Activated naive CD4-positive, alpha-beta T cell treated with anti-CD3 and anti-CD28 coated beads for 36 hours (primary cell): ENCODE measurements at places on chromosomes 3 and 15.

- no peak for DNase-seq
Measured at GRCh38 chr3:33658621-33658990, 59.4 kb downstream of the CLASP2 start.

GRCh38 chr3:51702156-51702555 lies 4.7 kb upstream of the GRM2 start:
- DNase-seq: no peak

GRCh38 chr3:127158614-127159229 lies 34.2 kb upstream of the PRR23E start:
- no peak for DNase-seq

GRCh38 chr3:160577556-160578195 lies 12.3 kb upstream of the KPNA4 start:
- no peak for DNase-seq

DNA sequence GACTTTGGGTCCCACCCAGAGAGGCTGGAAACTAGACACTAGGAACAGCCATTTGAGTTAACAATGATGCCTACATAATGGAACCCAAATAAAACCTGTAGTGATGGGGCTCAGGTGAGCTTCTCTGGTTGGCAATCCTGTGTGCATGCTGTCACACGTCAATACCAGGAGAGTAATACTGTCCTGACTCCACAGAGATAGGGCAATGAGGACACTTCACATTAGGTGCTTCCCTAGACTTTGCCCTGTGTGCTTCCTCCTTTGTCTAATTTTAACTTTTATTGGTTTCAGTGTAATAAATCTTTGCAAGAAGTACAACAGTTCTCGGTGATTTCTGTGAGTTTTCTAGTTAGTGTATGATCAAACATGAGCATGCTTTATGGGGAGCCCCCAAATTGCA lies 281.8 kb upstream of the ARRDC4 start:
- DNase-seq: no peak

DNA sequence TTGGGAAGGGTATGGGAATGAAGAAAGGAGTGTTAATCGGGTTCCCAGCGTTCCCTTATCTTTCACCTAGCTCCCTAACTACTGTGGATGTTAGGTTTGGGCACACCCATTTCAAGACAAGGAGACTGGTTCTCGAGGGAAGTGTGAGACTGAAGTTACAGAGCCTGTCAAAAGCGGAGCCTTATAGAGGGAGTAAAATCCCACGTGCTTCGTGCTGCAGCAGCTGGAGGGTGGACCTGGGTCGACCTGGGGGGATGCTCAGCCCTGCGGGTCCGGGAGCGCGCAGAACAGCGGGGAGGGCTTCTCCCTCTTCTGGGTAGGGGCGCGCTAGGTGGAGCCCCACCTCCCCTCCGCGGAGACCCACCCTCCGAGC lies 314 bp upstream of the TMED3 start:
- peak; percentile 21 for DNase-seq

DNA sequence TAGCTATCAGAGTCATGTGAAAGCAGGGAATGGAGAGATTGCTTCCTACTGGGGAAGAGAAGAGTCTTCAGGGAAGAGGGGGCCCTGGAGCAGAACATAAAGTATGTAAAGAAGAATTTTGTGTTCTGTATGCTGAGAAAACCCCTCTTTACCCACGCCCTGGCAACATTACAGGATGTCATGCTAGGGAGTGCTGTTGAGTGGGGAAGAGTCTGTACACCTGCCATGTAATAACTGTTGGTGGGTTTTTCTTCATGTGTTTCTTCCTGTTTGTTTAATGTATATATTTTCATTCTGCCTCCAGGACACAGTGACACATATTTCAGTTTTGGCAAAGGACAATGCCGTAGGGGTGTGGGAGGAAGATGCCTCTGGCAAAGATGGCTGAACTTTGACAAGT lies 122.8 kb upstream of the LPP start:
- no peak for DNase-seq

DNA sequence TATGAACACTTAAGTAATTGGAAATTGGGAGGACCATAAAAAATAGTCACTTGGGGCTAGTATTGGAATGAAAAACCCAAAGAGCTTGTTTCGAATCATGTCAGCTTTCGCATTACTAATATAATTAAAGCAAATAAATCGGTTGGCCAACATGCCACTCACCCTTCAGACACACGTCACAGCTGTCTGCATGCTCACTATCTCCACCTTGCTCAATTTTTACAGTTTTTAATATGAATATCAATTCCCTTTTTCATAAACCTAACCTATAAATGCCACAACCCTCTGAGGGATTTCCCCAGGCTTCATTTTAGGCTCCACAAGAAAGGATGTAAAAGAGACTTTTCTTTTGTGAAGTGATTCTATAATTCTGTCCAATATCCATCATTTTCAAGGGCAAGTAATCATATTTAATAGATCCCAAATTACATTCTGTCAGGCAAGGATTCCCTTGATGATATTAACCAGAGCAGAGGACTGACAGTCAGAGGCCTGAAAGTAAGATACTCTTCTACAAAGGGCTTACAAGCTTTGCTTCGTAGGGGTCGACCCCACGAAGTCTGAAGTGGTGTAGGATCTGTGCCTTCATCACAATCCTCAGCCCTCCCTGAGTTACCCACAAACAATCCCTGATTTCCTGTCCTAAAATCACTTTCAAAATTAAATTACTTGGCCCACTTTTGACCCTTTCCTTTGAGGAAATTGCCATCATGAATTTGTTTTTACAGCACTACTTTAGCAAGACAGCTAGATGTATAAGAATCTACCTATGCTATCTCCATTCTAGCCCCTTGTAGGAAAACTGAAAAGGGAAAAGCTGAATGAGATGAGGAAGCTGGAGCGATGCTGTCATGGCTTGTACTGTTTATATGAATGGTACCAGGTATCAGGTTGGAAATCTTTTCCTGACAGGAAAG lies 44.5 kb downstream of the NANOGP8 start:
- no peak for DNase-seq

DNA sequence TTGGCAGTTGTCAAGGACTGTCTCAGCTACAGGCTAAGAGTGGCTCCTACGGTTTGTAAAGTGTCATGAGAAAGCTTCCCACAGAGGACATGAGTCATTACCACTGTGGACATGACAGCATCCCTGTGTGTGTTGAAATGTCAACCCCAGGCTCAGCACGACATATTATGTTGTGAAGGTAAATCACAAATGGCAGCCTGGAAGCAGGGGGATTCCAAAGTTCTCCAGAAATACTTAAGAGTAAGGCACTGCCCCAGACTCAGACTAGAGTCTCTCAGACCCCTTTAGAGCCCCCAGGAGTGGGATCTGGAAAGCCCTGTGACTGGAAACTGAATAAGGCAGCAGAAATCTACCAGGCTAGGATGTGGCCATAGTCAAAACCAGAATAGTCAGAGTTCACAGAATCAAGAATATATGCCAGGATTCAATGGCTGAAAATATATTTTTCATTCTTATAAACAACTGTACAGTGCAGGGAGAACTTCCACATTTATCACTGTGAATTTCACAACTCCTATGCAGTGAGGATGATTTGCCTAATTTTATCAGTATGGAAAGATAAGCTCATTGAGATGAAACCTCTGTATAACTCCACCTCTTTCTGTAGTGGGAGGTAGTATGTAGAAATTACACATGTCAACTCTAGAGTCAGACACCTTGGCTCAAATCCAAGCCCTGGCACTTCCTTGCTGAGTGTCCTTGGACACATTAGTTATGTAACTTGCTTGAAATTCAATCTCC lies 237.1 kb upstream of the CFAP20DC start:
- peak; percentile 50 for DNase-seq

GRCh38 chr15:83380682-83381081 lies 66.5 kb upstream of the SH3GL3 start:
- DNase-seq: peak; percentile 74
